DMS 273 treated with DMSO at 0.1 percent for 48 hours (cell line): ENCODE measurements at places on chromosomes 11 and 22.

- no peak for DNase-seq
Observed at GRCh38 chr11:14314127-14314526, 44.9 kb downstream of the RRAS2 start.

GRCh38 chr11:134837887-134838232 lies 425.8 kb upstream of the B3GAT1 start:
- DNase-seq, result no peak

- DNase-seq, result no peak
Observed at GRCh38 chr11:85844439-85845123, 10.6 kb upstream of the CCDC83 start.

- DNase-seq, result no peak
Observed at GRCh38 chr22:45506816-45507360, 4.2 kb downstream of the FBLN1 start.

- DNase-seq, result no peak
Observed at GRCh38 chr22:33605221-33605620, 315.1 kb downstream of the LARGE1 start.

DNA sequence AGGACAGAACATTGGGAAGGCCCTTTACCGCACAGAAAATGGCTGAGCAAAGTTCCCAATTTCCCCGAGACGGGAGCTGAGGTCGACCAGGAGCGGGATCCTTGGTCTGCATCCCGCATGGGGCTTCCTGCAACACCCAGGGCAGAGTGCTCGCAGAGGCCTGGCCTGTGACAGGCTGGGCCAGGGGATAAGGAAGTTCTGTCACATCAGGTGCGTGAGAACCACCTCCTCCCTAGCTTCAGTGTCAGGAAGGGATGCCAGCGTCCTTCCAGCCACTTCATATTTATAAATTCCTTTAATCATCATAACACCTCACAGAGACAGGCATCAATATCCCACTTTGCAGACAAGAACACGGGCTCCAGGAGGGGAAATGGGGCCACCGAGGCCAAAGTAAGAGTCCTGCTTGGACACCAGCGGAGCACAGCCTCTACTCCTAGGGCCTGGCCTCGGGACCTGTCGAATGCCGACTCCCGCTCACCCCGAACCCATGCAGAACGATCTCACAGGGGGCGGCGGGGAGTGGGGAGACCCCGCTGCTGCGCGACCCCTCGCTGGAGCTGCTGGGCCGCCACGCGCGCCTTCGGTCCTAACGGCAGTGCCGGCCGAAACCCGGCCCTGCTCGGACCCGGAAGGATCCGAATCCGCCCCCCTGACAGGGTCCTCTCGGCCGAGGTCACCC lies 532 bp downstream of the BET1L start:
- no peak for DNase-seq

- no peak for DNase-seq
Observed at GRCh38 chr11:79189601-79190000, 251.2 kb downstream of the TENM4 start.

DNA sequence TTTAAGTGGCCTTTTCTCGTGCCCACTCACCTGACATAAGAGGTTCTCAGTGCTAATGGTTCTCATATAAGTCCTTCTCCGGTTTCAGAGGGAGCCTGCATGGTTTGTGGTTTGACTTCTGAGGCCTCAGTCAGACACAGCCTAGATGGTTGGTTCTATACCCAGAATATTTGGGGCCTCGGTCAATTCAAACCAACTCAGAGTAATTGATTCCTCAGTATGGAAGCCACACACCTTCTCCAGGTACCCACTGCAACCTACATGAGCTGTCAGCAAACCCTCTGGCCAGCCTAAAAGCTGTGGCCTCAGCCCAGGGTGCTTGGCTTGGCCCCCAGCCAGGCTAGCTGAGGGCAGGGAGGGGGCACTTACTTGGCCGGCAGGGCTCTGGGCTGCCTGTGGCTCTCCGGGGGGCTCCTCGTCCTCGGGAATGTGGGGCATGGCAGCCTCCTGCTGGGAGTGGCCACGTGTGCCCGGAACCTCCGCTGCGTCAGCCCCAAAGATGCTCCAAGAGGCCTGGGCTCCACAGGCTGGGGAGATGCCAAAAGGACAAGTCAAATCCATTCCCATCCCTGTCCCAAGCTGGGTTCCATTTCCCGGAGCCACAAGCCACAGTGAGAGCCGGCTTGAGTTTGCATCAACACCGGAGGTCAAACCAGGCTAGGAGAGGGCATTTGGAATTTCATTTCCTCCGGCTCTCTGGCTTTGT lies 41.7 kb downstream of the IRAG1 start:
- no peak for DNase-seq

- no peak for DNase-seq
Observed at GRCh38 chr22:32226326-32227104, 21.6 kb upstream of the RFPL2 start.

- DNase-seq, result no peak
Observed at GRCh38 chr11:104738918-104739317, 159.3 kb downstream of the CASP12 start.

GRCh38 chr11:5239046-5239445 lies 4.8 kb upstream of the HBD start:
- DNase-seq, result no peak

DNA sequence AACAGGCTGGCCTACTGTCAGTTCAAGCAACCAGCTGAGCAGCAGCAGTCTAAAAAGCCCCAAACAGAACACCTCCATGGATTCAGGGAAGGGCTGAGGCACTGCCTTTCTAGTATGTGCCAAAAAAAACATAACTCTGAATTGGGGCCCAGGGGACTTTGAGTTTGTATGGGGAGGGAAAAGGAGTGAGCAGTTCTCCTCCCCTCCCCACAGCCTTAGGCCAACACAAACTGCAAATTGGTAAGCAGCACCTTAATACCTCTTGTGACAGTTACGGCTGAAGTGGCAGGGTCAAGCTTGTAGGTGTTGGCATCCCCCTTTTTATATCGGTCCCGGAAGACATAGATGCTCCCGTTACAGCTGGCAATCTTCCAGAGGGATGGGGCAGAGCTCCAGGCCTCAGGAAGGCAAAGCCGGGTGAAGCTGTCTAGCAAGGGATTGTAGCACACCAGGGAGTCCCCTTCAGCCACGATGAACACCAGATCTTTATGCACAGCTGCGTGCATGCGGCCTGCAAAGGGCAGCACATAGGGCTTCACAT lies 6.0 kb downstream of the KBTBD4 start:
- peak; percentile 27 for DNase-seq

DNA sequence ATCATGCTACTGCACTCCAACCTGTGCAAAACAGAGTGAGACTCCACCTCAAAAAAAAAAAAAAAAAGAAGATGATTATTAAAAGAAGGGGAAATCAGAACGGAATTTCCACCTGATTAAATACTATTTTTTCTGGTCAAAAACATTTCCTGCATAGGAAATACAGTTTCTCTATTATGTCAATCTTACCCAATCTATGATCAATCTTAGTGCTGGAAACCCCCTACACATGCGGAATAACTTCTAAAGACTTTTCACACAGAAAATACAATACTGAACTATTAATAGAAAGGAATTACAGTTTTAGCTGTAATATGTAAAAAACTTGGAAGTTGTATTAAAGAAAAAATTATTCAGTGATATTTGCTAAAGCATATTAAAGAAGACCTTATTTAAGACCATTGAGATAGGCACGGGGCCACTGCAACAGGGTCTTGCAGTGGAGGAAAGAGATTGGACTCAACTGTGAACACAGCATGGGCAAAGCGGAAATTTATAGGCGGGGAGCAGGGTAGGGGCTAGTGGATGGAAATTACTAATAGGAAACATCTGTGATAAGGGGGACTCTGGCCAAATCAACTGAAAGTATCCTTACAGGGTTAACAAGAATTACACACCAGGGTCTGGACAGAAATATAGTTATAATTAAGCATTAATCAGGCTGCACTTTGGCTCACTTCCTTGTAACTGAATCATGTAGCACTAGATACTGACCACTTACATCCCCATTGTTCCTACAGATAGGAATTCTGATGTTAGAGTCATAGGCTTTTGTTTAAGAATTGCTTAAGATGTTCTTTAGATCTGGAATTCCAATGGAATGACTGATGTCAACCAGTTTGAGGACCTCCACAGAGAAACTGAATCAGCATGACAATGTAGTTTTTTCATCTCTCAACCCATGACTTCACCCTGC lies 411.5 kb upstream of the DDI1 start:
- DNase-seq, result no peak

- DNase-seq, result no peak
Observed at GRCh38 chr11:64064374-64065140, 28.8 kb downstream of the FLRT1 start.

DNA sequence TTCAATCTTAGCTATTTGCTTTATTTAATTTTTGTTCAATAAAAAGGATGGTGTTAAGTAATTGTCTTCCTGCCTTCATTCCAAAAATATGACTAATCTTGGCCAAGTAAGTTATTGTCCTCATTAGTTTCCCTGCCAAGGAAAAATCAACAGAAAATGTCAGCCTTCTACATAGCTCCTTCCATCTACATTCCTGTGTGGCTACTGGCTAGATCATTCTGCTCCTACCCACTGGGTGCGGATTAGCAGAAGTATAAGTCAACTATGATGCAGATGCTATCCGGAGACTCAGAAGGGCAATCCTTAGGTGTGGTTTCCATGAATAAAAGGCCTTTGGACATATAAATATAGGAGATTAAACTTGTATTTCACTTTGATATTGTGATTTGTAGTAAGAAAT lies 154.4 kb downstream of the SBF2 start:
- no peak for DNase-seq

DNA sequence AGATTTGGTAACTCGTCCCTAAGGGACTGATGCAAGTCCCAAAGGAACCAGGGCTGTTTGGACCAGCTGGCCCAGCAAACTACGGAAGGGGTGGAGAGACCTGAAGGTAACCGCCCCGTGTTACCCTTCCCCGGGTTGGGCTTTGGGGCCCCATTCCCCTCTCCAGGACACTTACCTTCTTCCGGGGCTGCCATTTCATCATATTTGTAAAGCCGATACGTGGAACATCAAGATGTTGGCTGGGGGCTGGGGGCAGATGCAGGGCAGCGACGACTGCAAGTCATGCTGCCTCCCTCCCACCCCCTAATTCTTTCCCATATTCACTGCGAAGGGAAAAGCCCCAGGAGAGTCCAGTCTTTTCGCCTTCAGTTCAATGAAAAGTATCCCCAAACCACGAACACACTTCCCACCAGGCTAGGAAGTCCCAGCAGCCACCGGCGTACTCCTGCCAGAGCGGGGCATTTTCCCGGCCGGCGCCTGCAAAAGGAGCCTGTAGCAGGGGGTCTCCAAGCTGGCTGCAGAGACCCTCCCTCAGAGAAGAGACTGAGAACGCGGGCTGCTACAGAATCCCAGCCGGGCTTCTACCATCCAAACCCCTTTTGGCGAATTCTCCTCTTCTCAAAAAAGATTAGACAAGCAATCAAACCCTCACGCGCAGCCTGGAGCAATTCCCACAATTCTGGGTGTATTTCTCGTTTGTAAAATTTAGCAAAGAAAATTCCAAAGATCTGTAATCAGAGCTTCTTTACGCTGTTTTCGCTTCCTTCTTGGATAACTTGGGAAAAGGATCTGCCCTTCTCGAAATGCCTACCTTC lies 236.7 kb downstream of the TTC28 start:
- peak; percentile 53 for DNase-seq
